ENCODE measurements at places on chromosomes 4 and X.

DNA sequence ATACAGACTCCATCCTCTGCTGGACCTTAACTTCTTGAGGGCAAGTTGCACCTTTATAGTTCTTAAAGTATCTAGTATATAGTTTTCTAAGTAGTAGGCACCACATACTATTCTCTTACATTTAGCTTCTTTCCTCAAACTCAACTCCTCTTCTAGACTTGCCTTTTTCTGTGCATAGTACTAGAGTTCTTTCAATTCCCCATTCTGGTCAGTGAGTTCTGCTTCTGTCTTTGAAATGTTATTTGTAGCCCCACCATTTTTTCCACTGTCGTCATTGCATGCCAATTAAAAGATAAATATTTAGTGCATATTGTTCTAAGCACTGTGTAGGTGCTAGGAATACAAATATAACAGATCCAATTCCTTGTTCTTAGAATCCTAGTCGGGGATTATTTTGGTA, 31.6 kb downstream of the CDKL5 start:
- DNase-seq: no peak

- DNase-seq: no peak
These were observed 122.4 kb downstream of the SYNPO2 start for GRCh38 chr4:119010909-119011606.

DNA sequence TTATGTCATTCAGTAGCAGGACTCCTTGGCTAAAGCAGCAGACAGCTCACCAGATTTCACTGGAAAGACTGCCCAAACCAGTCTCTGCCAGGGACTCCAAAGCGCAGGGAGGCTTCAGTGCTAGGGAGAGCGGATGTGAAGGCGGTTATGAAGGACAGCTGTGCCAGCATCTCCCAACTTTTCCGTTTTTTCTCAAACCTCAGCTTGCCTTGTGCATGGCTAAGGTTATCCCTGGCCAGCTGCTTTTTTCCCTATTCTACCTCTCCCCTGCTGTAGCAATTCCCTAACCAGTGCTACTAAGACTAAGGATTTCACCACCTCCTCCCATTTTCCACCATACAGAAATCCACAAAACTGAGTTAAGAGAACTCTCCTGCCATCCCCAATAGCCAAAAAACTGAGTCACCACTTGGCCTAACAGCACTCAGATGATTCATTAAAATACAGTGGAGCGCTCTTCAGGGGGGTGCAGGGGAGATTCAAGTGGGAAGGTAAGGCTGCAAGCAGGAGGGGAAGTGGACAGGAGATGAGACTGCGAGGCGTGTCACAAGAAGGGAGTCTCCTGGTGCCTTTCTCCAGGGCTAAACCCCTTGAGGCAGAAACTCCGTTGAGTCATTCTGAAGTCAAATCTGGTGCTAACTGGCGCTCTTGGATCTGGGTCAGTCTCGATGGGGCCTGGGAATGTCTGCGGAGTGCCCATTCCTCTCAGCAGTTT, 90.7 kb downstream of the PALLD start:
- no peak for DNase-seq

DNA sequence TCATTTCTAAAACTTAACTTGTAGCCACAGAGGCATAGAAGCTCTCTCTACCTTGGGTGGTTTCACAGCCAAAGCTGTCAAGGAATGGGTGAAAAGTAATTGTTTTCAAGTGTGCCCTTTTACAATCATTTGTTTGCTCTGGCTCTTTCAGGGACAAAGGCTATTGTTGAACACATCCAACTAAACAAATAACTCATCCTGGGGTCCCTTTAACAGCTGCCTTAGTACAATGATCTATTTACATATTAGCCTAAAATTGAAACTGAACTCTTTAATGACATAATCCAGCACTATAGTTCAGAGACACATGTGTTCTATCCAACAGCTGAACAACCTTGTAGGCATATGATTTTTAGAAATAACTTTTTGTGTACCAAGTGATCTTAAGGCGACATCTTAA, 3.7 kb downstream of the HHIP start:
- DNase-seq: no peak

- no peak for DNase-seq
These were observed 207.4 kb downstream of the TMA16 start for GRCh38 chr4:163701916-163702315.

DNA sequence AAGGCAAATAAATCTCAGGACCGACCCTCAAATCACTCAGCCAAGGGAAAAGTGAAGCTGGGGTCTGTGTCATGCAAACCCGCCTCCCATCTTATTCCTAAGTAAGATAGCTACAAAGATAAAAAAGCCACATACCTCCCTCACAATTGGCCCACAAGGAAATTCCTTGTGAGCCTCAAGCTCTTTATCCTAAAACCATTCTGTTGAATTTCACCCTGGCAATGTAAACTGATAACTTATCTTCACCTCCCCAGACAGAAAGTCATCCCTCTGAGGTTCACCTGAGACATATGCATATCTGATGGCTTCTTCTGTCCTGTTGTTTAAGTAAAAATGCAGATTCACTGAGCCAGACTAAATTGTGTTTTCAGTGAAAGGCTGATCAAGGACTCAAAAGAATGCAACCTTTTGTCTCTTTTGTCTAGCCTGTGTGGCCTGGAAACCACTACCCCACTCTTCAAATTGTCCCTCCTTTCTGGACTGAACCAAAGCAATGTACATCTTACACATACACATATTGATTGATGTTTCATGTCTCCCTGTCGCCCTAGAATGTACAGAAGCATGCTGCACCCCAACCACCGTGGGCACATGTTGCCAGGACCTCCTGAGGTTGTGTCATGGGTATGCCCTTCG, 91.3 kb downstream of the MFAP3L start:
- DNase-seq: no peak

DNA sequence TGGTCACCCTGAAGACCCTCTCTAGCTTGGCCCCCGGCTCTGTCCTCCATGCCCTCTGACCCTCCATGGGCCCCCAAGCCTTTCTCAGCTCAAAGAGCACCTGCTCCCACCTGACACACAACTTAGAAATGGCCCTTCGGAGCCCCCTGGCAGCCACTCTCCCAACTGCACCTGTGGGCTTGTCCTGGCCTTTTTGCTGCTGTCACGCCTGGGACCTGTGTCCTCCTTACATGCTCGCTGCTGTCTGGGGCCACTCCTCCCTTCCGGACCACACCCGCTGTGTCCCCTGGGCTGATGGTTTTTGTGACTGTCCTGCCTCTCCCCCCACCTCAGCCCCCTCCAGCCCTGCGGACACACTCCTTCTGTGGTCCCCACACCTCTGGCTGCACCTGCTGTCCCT, 106.2 kb upstream of the AFAP1 start:
- no peak for DNase-seq

GRCh38 chrX:10240918-10241317, 84.1 kb downstream of the CLCN4 start:
- DNase-seq: no peak

DNA sequence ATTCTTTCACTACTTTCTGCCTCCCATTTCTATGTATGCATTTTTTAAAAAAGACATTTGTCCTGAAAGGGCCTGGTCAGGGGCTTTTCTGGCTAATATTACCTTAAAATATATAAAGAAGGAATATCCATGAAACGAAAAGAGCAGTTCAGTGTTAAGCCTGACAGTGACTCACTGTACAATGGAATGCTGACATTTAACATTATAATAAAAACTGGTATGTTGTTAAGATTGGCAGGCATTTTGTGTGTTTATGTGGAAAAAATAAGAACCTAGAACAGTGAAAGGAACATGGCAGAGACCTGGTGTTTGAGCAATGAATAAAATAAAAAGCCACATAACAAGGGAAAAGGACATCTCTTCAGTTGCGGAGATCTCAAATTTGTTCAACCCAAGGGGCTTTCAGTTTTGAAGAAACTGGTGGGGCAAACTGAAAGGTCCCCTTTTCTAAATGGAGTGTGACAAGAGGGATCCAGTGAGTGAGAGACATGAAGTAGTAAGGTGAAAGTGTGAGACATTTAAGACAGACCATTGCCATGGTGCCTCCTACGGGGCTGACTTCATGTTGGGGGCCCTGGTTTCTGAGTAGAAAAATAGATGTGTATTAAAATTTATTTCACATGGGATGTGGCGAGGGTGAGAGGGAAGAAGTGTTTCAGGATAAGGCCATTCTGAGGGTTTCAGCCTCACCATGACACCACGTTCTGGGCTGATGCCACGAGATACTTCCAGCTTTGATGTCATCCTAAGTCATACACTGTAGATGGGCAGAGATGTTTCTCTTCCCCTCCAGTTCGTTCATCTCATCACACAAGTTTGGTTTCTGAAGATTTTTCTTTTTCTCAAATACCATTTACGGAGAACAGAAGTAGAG, 324.9 kb downstream of the PPP3CA start:
- no peak for DNase-seq

GRCh38 chr4:4430492-4431195, 43.7 kb downstream of the NSG1 start:
- DNase-seq: no peak

DNA sequence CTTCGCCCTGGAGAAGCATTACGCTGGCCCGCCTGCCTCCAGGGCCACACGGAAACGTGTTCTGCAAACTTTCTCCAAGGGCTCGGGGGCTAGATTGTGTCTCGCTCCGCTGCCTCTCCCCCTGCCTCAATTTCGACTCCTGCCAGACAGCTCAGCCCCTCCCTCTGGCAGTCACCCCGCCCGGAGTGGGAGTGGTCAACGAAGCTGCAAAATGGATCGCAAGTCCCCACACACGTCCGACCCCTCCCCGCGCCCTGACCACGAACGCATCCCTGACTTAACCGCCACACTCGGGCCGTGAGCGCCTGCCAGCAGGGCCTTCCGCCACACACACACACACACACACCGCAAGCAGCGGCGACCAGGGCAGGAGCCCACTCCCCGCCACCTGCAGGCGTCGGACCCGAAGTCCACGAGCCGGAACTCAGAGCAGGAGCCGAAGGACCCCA, 47.0 kb upstream of the NKAP start:
- DNase-seq: no peak

DNA sequence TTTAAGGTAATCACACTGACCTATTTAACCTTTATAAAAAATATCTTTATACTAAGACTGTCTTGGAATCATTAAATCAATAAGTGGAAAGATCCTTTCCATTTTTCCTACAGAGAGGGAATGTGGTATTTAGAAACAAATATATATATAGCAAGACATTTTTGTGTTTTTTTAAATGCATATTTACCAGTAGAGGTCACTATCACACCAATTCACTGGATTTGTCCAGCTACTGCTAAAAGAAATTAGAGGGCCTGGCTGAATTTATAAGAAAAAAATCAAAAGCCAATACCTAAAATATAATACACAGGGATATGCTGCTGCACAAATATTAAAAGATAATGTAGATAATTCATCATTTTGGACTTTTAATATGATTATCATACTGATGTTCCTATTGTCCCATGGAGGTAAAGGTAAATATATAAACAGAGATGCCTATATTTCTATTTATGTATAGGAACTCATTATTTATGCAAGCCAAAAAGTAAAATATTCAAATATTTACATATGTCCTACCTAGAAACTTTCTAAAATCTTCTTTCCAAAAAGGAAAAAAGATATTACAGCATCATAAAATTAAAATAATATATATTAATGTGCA, 69.5 kb downstream of the PDE5A start:
- no peak for DNase-seq

- no peak for DNase-seq
These were observed 46.7 kb downstream of the HELQ start for GRCh38 chr4:83408908-83409307.

DNA sequence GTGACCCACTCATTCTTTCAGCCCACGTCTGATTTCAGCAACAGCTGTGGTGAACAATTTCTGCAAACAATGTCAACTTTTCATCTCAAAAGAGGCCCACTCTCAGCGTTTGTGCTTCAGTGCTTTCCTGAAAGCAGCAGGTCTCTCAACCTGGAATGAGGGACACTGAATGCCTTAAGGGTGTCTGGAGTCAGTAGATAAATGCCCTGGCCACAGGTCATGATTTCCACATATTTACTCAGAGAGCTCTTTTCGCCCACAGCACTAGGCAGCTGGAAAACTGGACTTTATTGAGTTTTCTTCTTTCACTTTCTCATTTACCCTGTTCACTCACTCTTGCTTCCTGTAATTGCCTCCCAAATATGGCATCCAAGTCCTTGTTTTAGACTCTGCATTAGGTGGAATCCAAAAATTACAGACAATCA, 52.8 kb downstream of the NPFFR2 start:
- no peak for DNase-seq

GRCh38 chrX:47191806-47192401, 1.7 kb upstream of the UBA1 start:
- DNase-seq: no peak

GRCh38 chr4:7757501-7758471, 181.9 kb downstream of the AFAP1 start:
- DNase-seq: no peak

DNA sequence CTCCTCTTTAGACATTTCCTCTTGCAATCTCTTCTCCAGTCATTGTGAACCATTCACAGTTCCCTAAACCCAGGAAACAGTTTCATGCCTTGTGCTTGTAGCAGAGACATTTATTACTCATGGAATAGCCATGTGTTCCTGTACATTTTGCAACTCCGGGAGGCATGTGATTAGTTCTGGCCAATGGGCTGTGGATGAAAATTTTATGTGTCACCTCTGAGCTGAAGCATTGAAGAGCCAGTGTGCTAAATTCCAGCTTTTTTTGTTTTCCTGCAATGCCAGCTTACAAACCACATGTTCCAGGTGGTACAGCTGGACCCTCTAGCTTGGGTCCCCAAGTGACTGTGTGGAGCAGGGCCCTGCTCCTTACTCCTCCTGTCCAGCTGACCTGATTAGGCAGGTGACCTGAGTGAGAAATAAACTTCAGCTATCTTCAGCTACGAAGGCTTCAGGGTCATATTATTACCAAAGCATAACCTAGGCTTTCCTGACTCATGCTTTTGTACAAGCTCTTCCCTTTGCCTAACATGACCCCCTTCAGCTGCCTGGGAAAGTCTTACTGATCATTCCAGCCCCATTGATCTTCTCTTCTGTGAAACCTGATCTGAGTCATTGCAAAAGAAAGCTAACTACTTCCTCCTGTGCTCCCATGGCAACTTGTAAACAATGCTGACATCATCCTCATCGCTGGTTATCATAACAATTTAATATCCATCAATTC, 200.4 kb downstream of the PTTG2 start:
- DNase-seq: no peak

Data from central memory CD8-positive, alpha-beta T cell (primary cell).